Neural progenitor cell (in vitro differentiated cells): ENCODE measurements at places on chromosomes 7 and 10. TPM values are rescaled to one million over a fixed set of nuclear protein-coding genes. Genes with fewer than 3 reads are reported as not detected.

NUTM2B gene
- total RNA-seq = 0.41 and 0.43 TPM in 2 replicates

DNA sequence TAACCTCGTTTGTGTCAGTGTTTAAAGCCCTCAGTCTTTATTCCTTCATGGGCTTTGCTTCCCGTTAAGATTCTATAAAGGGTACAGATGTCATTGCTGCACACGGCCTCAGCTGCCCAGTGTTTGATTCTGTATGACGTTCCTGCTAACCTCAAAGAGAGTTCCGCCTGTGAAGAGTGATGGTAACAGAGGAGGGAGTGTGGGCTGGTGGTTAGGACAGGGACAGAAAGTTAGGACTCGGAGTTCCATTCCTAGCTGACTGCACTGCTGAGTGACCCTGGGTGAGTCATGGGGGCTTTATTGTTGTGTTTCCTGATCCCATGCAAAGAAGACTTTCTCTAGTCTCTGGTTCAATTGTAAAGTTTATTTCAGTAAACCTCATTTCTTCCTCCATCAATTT lies 227.1 kb downstream of the DYNC1I1 start:
- DNase-seq = no peak

- DNase-seq = peak; percentile 33
Measured at GRCh38 chr7:106841896-106842390, 23.1 kb upstream of the PIK3CG start.

GRCh38 chr10:132062116-132062515 lies 3.6 kb upstream of the JAKMIP3 start:
- DNase-seq = no peak

- no peak for DNase-seq
Measured at GRCh38 chr7:1946773-1947450, 276.8 kb downstream of the ELFN1 start.

- no peak for DNase-seq
Measured at GRCh38 chr7:108421720-108422331, 34.4 kb downstream of the NRCAM start.

DNA sequence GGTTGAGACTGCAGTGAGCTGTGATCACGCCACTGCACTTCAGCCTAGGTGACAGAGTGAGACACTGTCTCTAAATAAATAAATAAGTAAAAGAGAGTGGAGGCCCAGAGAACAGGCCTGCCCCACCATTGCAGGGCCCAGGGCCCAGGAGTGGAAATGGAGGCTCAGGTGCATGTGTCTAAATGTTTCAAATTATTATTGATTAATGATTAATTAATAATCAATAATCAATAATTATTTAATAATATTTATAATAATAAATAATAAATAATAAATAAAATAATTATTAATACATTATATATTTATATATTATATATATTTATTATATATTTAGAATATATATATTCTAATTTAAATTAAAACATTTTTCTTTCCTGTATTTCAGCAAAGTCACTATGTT lies 53.7 kb upstream of the ZRANB1 start:
- DNase-seq = no peak

FANK1 gene
- total RNA-seq = 5.5 and 12.5 TPM in 2 replicates

PALD1 gene
- 9.6 and 20.4 TPM in 2 replicates for total RNA-seq

DNA sequence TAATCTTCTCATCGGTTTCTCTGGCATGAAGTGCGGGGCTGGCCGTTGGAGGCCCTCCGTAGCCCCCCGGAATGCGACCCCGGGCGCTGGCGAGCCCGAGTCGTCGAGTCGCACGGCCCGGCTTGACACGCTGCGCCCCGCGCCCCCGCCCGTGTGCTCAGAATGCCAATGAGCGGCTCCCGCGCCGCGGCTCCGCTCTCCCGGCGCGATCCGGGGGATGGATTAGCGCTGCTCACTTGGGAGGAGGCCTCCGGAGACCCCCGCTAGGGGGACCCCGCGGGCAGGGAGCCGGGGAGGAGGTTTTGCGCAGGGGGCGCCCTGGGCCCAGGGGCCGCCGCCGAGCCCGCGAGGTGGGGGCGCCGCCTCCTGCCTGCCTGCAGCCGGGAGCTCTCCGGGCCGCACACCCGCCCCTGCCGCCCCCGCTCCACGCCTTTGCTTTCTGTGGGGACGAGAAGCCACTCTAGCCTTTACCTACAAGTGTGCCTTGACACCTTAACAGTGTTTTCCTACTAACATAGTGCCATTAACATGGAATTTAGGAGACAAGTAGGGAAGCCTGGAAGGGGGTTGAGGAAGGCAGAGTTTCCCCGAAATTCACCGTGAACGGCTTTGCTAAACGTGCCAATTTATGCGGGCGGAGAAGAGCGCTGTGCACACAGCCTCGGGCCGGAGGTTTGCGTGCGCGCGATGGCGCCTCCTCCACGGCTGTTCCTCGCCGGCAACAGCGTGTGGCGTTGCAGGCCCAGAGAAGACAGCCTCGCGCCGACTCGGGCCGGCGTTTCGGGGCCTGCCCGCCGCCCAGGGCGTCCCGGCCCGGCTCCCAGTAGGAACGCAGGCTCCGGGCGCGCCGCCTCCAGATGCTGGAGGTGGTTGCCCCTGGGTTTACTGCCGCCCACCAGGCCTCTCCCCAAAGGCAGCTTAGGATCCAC lies 7.1 kb downstream of the SHH start:
- DNase-seq = peak; percentile 93

GPER1 gene
- total RNA-seq = 1.2 and 1.3 TPM in 2 replicates

DNA sequence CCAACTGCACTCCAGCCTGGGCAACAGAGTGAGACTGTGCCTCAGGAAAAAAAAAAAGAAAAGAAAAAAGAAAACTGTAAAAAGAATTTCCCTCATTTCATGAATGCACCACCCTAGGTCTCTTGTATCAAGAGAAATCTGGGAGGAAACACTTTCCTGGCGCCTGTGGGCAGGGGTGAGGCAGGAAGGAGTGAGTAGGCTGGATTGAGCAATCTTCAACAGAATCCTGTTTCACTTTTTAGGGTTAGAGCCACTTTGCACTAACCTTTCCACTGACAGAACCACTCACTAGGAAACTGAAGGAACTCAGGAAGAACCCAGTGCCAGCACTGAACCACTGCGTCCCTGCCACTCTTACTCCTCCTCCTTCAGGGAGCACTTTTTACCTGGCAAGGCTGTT lies 282.1 kb downstream of the CCDC3 start:
- no peak for DNase-seq

- DNase-seq = no peak
Measured at GRCh38 chr10:127833804-127834203, 58.9 kb downstream of the CLRN3 start.

DNA sequence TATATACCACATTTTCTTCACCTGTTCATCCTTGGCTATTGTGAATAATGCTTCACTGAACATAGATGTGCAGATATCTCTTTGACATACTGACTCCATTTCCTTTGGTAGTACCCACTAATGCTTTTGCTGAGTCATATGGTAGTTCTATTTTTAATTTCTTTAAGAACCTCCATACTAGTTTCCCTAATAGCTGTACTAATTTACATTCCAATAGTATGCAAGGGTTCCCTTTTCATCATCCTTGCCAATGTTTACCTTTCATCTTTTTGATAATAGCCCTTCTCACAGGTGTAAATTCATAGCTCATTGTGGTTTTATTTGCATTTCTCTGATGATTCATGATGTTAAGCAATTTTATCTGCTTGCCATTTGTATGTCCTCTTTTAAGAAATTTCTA lies 159.9 kb downstream of the CALCR start:
- DNase-seq = no peak

DNA sequence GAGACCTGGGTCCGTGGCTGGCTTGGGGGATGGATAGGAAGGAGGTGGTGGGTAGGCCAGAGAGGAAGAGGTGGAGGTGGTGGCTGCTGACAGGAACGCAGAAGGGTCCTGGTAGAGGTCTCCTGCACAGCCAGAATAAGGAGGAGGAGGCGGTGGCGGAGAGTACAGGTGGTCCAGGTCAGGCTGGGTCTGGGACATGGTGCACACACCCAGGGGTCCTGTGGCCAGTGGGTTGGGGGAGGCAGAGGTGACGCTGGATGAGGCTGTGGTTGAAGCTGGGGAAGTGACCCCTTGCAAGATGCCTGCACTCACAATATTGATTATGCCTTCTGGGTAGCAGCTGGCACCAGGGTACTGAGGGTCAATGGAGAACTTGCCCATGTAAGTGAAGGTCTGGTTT lies 2.2 kb downstream of the EGR2 start:
- no peak for DNase-seq

BAMBI gene
- 2.2 and 3.2 TPM in 2 replicates for total RNA-seq

UTF1 gene
- total RNA-seq = not detected in 2 replicates

- no peak for DNase-seq
Measured at GRCh38 chr10:91590904-91591796, 41.7 kb downstream of the PPP1R3C start.

MYL10 gene
- not detected in 2 replicates for total RNA-seq

DNA sequence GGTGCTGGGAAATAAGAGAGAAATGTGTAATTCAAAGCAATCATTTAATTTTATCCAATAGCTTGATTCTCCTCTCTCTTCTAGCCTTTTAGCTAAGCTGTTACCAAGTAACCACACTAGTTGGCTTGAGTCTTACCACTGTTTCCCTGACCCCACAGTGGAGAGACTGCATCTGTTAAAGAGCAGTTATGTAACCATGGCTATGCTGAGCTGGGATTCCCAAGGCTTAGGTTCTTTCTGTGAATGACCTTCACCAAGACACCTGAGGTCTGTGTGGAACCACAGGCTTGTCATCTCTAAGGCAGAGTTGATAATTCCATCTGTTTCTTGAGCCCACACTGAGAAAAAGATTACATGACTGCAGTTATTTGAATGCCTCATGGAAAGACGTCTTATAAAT lies 47.7 kb upstream of the ATRNL1 start:
- DNase-seq = no peak

DNA sequence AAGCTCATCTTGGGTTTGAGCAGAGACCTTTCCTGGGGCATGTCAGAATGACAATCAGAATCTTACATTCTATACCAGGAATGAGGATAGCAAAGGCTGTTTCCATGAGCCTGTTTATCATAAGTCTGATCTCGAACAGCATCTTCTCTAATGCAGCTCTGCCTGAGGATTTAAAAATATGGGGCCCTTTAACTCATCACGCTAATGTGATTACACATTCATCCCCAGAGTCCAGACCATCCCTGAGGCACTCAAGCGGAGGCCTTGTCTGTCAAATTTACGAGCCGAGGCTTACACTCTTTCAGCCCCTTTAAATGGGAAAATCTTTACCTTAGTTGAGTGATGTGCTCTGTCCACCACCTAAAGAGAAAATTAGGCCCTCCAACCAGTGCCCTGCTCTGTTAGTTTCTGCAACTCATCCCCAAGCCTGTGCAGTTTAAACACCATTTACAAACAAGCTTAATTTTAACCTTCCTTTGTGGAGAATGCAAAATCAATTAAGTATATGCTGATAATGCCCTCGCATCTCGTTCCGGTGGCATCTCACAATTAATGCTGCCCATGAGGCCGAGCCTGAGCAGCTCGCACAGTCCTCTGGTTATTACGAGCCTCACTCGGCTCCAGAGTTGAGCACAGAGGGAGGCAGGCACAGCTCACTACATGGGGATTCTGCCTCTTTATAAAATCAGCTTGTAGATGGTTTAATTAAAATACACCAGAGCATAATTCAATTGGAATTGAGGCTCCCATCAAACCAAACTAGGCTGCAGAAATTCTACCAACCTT lies 16.0 kb downstream of the CHST15 start:
- DNase-seq = no peak

GRCh38 chr10:73641328-73642060 lies at the start of gene MYOZ1:
TSS of gene MYOZ1 (minus strand) at chr10:73641474. CDS start at chr10:73640017, 1,457 bp downstream.
- no peak for DNase-seq

- DNase-seq = no peak
Measured at GRCh38 chr7:139068544-139069399, 32.9 kb upstream of the ZC3HAV1L start.

DNA sequence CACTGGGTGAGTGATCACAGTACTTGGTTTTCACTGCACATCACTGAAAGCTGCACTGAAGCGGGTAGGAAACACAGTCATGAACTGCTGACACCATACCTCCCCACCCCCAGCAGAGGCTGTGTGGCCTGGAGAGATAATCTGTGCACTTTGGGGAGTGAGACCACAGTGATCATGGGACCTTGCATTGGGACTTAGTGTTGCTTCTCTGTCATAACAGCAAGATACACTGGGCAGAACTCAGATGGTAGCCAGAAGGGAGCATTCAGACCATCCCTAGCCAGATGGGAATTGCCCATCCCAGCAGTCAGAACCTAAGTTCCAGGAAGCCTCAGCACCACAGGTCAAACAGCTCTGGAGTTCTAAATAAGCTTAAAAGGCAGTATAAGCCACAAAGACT lies 346.4 kb upstream of the TMEM229A start:
- DNase-seq = no peak

GRCh38 chr7:36278069-36278619 lies 111.5 kb upstream of the ANLN start:
- DNase-seq = no peak

SPDYE11 gene
- total RNA-seq = not detected in 2 replicates

COL13A1 gene
- 1.3 and 9.5 TPM in 2 replicates for total RNA-seq

ZNF32 gene
- total RNA-seq = 40.8 and 50.7 TPM in 2 replicates

DNA sequence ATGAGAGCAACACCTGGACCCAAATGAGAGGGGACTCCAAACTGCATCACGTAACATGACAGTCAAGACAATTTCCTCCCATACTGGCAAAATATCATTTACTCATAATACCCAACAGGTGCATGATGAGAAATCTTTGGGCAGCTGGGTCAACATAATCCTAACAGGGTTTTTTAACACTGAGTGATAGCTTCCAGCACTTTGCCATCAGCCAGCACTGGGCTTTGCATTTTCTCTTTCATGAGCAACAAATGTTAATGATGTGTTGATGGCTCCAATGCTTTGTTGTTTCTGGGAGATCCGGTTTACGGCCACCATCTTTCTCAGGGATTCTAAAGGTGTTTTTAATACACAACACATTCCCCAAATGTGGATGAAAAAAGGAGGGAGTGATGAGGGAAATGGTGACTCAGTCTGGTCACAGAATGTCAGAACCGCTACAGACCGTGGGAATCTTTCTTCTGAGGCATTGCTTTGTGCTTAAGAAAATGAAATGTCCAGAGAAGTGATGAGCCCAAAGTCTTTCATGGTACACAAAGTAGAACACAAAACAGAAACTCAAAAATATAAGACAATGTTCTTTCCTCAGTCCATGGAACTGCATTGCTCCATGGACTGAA lies 705.7 kb upstream of the IGFBP3 start:
- DNase-seq = no peak

AP3M1 gene
- 47.2 and 58.3 TPM in 2 replicates for total RNA-seq

- DNase-seq = peak; percentile 26
Measured at GRCh38 chr10:109029870-109030269, 893.4 kb downstream of the XPNPEP1 start.

GRCh38 chr7:2475678-2476015 lies 551 bp downstream of the GRIFIN start:
- DNase-seq = no peak

- peak; percentile 45 for DNase-seq
Measured at GRCh38 chr7:155885167-155886155, 73.2 kb upstream of the SHH start.

OGDHL gene
- total RNA-seq = 0.34 and 0.56 TPM in 2 replicates

DNA sequence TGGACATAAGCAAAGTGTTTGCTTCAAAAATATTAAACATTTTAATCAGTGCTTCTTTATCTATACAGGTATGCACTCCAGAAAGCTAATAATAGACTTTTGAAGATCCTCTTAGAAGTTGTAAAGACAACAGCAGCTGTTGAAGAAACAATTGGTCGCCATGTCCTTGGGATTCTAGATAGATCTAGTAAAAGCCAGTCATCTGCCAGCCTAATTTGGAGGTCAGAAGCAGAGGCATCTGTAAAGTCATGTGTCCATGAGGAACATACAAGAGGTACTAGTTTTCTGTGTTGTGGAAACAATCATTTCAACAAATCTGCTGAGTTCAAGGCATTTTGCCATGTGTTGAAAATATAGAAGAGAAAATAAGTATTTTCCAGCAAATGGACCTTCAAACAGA lies 89.3 kb downstream of the CYP51A1 start:
- no peak for DNase-seq
